Smooth muscle cell of the brain vasculature (primary cell): ENCODE measurements at places on chromosomes 13 and 19.

- no peak for DNase-seq
Observed at GRCh38 chr19:573519-573825, 1.1 kb downstream of the BSG start.

DNA sequence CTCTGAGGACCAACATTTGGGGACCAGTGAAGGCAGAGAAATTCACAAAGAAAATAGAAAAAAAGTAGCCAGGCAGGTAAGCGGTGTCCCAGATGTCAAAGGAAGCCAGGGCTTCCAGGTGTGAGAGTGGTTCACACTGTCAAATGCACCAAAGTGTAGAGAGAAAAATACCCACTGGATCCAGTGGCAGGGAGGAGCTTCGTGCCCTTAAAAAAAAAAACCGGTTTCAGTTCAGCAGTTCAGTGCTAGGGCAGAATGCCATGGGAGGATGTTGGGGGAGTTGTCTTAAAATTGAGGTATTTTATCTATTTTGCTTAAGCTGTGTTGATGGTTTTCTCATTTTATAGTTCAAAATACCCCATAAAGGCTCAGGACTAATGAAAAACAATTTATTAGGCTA lies 47.8 kb upstream of the C1QTNF9 start:
- no peak for DNase-seq

DNA sequence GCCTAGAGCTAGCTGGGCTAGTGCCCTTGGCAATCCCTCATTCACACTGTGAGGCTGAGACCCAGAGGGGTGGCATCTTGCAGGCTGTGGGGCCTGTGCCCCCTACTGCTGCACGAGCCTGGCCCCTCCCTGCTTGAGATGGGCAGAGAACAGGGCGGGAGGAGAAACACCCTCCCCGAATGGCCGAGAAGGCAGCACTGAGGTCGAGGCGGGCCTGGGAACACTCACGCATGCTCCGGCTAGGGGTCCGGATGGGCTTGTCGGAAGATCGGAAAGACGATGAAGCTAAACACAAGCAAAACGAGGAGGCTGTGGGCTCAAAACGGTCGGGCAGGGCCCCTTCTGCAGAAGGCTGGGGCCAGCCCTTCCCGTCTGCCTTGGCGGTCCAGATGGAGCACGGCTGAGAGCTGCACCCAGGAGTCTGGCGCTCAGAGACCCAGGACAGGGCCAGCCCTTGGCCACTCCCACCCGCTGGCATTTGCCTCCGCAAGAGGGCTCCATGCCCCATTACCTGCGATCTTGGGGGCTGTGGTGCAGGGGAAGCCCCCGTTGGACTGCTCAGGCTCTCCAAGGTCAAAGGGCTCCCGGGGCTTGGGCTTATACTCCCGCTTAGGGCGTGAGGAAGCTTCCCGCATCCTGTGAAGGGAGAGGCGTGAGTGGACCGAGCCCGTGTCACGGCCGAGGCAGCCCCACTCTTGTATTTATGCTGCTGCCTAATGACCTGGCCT lies 18.9 kb downstream of the MPND start:
- no peak for DNase-seq

DNA sequence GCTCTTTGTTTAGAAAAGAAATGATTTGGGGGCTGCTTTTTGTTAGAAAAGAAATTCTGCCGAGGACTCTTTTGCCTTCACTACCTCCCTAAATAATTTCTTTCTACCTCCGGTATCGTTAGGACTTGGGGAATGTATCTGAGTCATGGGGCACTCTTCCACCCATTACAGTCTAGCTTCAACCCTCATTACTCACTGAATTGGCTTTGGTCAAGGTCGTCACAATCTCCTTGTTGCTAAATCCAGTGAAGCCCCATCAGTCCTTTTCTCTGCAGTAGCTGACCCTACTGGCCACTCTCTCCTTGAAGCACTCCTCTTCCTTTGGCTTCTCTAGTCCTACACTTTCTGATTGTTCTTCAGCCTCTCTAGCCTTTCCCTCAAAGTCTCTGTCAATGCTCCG lies 34.0 kb downstream of the WDR87 start:
- DNase-seq = no peak

- DNase-seq = no peak
Observed at GRCh38 chr13:70795484-70795883, 687.2 kb upstream of the KLHL1 start.

DNA sequence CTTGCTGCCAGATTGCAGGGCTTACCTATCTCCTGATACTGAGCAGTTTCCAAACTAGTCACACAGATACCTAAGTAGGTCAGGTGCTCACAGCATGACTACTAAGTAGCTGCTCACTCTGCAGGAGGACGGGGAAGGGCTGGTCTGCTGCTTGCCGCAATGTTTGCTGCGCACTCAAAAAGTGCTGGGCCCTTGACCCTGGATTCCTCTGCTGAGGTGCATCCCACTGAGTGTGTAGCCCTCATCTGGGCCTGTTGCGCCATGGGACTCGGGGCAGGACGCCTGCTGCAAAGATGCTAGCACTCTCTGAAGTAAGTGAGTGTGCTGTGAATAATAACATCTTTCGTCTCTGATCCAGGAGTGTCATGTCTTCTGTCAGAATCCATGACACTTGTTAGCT lies 59.2 kb upstream of the MEDAG start:
- DNase-seq = no peak

GRCh38 chr19:49924004-49924880 lies 4.8 kb upstream of the ATF5 start:
- no peak for DNase-seq

DNA sequence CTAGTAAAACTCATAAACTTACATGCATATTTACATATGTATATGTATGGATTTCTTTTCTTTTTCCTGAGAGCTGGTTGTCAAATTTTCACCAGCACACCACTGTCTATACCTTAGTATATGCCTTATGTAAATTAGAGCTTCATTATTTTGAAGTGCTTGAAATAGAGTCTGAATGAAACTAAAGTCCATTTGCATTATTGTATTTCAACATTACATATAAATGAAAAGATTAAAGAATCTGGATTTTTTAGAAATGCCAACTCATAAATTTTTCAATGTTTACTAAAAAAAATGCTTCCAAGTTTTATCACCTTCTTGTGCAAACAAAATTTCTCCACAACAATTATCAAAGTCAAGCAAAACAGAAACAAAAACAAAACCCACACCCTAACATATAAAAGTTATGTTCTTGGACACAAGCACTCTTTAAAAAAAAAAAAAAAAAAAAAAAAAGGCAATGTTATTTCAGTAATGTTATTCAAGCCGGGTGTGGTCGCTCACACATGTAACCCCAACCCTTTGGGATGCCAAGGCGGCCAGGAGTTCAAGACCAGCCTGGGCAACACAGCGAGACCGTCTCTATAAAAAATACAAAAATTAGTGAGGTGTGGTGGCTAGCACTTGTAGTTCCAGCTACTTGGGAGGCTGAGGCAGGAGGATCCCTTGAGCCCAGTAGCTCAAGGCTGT lies 18.3 kb downstream of the MED26 start:
- DNase-seq = no peak

GRCh38 chr13:112845511-112846144 lies 123.4 kb upstream of the MCF2L start:
- DNase-seq = no peak

- DNase-seq = no peak
Observed at GRCh38 chr13:59423708-59424340, 739.9 kb downstream of the DIAPH3 start.

DNA sequence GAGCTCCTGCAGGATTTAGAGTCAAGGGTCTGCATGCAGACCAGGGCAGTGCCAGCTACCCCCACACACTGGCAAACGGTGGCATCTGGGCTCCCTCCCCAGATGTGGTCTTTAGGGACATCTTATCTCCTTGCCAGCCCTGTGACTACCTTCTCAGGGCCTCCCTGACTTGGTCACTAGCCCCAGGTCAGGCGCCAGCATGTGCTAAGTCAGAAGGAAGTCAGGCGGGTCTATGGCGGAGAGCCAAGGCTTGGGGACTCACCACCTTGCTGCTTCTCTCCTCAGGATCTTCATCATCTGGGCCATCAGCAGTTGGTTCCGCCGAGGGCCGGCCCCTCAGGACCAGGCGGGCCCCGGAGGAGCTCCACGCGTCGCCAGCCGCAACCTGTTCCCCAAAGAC lies 17.6 kb downstream of the CLPTM1 start:
- DNase-seq = no peak

DNA sequence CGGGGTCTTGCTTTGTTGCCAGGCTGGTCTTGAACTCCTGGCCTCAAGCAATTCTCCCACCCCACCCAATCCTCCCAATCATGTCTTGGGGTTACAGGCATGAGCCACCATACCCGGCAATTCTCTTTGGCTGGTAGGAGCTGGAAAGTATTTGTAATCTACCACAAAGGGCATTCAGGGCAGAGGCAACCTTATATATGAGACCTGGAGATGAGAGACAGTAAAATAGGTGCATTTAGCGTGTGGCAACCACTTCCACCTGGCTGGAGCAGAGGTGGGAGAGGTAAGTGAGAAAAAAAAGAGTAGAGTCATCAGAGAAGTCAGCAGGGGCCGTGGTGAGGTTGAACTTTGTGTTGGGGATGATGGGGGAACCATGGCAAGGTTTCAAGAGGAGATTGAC lies 36.8 kb downstream of the VAV1 start:
- no peak for DNase-seq

DNA sequence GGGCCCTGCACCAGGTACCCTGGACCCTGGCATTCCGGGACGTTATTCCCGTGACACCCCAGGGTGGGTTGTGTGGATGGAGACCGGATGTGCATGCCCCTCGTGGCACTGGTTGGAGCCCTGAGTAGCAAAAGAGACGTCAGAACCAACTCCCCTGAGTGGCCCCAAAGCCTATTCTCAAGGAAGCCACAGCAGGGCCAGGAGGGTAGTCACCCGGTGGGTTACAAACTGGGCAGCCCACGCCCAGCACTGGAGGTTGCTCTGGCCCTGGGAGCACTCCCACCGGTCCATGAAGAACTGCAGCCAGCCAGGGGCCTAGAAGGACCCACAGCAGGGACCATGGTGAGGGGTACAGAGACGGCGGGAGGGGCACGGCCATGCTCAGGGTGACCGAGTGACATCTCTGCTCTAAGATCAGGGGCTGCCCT lies 7.5 kb downstream of the KLF16 start:
- DNase-seq = no peak

DNA sequence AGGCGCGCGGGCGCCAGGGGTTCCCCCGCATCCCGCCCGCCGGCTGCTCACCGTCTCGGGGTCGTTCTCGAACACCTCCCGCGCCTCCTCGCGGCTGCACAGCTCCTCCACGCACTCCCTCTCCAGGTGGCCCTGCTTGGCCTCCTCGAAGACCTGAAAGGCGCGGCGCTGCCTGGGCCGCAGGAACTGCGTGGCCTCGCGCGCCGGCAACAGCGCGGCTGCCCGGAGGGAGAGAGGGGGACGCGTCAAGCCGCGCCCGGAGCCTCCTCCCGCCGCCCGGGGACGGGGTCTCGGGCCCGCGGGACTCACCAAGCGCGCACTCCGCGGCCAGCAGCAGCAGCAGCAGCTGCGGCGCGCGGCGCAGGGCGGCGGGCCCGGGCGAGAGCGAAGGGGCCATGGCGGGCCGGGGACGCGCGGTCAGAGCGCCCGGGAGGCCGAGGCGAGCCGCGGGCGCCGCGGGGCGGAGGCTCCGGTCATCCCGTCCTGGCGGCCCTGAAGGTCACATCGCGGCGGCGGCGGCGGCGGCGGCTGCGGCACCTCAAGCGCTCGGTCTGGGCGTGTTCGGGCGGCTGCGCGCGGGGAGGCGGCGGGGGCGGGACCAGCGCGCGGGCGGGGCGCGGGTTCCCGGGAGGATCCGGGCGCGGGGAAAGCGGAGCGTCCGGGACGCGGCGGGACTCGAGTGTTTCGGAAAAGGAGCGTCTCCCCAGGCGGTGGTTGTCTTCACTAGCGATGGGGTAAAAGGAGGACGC lies at the start of gene GAS6:
Gene GAS6 (minus strand): TSS at position 553 of the 749 bp plus-strand sequence. CDS start 156 bp downstream, at position 397.
- DNase-seq = no peak

DNA sequence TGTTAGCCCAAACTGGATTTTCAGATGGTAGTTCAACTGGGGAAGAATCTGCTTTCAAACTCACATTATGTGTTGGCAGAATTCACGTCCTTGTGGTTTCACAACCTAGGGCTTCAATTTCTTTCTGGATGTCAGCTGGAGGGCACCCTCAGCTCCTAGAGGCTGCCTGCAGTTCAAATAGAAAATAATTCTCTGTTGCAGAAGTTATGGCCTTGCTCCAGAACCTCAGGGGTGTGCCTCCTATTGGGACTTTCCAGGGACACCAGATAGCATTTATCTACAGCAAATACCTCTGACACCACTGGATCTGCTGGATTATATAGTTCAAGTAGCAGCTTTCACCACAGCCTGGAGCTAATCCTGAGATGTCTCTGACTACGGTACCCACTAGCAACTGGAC lies 11.8 kb upstream of the RB1 start:
- DNase-seq = no peak

DNA sequence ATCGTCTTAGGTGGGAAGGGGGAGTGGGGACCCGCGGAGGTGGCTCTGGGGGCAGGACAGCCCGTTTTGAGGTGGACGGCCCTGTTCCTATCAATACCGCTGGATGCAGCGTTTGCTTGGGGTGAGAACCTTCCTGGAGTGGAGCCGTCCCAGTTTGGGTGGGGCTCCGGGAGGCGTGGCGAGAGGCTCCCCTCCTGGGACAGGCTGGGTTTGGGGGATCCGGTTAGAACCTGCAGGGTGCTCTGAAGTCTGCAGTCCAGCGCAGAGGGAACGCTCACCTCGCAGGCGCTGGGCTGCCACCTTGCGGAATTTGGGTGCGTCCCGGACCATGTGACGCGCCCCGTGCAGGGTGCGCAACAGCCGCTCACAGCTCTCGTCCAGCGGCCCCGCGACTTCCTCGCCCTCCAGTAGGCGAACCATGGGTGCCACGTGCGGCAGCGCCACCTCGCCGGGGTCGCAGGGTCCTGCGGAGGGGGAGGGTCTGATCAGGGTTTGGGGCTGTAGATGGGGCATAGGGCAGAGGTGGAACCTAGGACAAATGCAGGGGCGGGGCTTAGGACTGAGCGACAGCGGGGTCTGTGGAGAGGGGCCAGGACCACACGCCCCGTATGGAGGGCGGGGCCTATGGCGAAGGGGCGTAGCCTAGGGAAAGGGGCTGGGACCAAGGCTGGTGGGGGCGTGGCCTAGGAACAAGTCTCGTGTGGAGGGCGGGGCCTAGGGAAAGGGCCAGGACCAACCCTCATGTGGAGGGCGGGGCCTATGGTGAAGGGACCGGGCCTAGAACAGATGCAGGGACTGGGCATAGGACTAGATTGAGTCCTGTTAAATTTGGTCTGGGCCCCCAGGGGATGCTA lies 13.8 kb downstream of the SH2D3A start:
- no peak for DNase-seq

- no peak for DNase-seq
Observed at GRCh38 chr13:40341096-40341471, 325.4 kb downstream of the FOXO1 start.

GRCh38 chr19:33430674-33431277 lies 57.3 kb downstream of the CEBPG start:
- DNase-seq = no peak

- DNase-seq = no peak
Observed at GRCh38 chr13:39910833-39911232, 255.4 kb downstream of the COG6 start.

- no peak for DNase-seq
Observed at GRCh38 chr13:113855012-113855921, 8.6 kb downstream of the GAS6 start.

DNA sequence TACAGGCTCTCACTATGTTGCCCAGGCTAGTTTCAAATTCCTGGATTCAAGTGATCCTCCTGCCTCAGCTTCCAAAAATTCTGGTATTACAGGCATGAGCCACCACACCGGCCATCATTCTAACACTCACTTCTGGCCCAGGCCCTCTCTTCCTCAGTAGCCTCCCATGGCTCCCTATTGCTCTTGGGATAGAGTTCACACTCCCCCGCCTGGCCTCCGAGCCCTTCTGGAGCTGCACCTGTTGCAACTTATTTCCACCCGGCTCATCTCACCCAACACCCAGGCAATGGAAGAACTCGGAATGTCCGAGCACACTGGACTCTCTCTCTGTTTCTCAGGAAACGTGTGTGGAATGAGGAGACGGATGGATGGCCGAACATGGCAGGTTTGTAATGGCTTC lies 9.0 kb upstream of the SBK3 start:
- no peak for DNase-seq
